ENCODE measurements at places on chromosomes 3 and 15.

GRCh38 chr3:129310111-129311011 lies 31.7 kb downstream of the HMCES start:
- no peak for DNase-seq

- no peak for DNase-seq
Measured at GRCh38 chr3:115808816-115809215, 185.5 kb downstream of the GAP43 start.

- DNase-seq: no peak
Measured at GRCh38 chr3:136559896-136560295, 192.3 kb downstream of the STAG1 start.

GRCh38 chr3:11717301-11717700 lies 73.6 kb upstream of the VGLL4 start:
- peak; percentile 34 for DNase-seq

DNA sequence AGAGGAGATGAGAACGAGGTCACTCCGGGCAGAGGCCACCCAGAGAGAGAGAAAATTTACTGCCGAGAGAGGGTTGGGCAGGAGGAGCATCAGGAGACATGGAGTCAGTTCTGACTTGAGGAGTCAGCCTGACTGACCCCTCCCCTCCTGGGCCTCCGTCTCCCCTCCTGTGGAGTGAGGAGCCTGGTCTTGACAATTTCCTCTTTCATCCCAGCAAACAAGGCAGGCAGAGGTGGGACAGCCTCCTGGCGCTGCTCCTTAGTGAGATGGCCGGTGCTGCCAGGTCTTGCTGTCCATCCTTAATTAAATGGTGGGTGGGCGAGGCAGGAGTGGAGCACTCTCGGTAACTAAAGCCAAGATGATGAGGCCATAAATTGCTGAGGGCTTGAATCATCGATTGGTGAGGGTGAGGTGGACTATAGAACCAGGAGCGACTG lies 60.6 kb downstream of the CYP11A1 start:
- no peak for DNase-seq

DNA sequence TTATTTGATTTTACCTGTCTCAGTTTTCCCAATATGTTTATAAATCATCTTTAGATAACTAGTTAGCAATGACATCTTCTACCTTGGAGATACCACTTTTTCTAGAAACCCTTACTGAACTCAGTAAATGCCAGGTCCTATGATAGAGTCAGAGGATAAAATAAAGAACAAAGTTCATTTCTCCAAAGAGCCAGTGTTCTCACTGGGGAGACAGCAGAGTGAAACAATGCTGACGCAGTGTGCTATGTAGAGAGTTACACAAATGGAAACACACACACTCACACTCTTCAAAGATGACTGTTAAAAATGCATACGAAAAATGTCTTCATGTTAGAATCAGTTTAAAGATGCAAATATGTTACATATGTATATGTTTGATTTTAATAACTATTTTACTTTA lies 111.3 kb downstream of the PIK3R4 start:
- no peak for DNase-seq

- DNase-seq: peak; percentile 64
Measured at GRCh38 chr15:101258238-101259144, 6.6 kb upstream of the CHSY1 start.

DNA sequence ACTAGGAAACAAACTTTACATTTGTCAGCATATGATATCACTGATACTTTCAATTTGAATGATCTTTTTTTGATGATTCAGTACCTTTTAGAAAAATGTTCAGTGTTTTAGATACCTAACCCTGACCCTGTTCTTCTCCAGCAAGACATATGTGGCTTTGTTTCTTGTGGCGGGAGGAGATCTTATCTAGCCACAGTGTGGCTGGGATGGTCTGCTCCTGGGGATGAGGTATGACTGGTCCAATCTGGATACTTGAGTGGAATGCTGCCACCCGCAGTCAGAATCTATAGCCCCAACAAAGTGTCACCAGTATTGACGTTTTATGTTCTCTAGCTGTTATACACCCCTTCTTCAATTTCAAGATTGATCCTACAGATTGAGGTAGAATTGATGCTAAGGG lies 439.0 kb upstream of the GOLIM4 start:
- no peak for DNase-seq

GRCh38 chr15:58495891-58496408 lies 64.2 kb downstream of the LIPC start:
- no peak for DNase-seq

- no peak for DNase-seq
Measured at GRCh38 chr3:28018925-28019718, 222.3 kb upstream of the CMC1 start.

DNA sequence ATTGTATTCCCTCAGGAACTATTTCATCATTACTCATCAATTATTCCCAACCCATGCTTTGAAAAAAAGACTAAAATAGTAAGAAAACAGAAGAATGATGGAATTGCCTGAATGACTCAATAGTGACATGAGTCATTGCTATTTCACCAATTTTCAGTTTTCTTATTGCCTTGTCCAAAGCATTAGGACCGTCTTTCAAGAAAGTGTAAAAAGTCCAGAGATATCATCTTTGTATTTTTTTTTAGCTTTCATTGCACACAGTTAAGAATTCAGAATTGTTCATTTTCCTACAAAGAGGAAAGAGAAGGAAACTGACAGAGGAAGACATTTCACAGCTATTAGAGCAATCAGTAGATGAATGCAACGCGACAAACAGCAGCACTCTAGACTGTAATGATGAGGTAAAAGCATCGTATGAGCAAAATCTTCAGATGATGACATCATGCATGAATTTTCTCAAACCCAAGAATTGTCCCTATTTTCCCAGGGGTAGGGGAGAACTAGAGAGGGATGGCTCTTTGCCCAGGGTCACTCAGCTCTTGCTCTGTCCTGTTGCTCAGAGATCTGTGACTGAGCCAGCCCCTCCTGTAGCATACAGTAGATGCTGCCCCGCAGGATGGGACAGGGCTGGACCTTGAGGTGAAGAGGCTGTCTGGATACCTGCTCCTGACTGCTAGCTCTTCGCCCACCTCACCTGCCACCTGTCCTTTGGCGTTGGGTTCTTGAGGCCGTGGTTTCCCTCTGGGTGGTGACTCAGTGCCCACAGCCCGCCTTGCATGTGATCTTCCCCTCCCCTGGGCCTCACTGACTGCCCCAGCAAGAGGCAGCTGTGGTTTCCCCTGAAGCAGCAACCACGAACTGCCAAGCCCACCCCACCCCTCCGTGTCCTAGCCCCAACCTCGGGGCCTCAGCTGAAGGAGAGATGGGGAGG lies 84.8 kb downstream of the PPCDC start:
- peak; percentile 89 for DNase-seq

DNA sequence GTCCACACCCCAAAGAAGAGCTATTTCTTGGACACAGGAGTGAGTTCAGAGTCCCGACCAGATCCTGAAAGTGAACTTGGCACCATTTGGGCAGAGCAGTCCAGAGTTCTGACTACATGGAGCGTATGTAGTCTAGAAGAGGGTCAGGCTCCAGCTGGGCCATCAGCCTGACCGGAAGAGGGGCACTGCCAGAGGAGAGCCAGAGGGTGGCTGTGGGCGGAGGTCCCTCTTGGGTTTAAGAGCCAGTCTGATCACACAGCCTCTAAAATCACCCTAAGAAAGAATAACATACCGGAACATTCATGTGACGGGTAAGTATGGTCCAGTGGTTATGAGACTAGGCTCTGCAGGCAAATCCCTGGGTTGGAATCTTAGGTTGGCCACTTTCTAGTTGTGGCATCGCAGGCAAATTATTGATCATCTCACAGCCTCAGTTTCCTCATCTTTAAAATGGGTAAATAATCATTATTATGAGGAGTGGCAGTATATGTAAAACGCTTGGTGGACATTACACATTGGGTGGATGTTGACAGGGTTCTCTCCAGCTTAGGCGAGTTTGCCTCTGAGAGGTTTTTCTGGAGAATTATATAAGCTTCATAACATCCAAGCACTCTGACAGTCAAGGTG lies 2.1 kb upstream of the RAP2B start:
- no peak for DNase-seq

- no peak for DNase-seq
Measured at GRCh38 chr3:128192131-128192530, 38.9 kb downstream of the EEFSEC start.

GRCh38 chr3:69745505-69745904 lies 6.2 kb downstream of the MITF start:
- no peak for DNase-seq

GRCh38 chr3:149186219-149186618 lies 35.4 kb downstream of the CP start:
- DNase-seq: no peak

- DNase-seq: no peak
Measured at GRCh38 chr15:71564217-71564616, 246.1 kb upstream of the NR2E3 start.

DNA sequence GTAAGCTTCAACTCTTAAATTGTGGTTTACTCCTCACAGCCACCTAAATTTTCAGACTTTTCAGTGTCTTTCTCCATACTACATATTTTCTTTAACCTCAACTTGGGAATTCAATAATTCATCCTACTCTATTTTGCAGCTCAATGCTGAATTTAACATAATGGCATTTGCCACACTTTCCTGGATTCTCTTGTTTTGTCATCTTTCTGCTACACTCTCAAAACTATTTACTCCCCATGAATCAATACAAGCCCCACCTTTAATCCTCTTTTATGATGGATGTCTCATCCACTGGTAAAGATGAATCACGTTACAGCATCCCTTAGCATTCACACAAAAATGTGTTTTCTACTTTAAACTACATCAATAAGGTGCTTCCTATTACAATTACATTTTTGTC lies 19.6 kb upstream of the CHMP2B start:
- peak; percentile 77 for DNase-seq

DNA sequence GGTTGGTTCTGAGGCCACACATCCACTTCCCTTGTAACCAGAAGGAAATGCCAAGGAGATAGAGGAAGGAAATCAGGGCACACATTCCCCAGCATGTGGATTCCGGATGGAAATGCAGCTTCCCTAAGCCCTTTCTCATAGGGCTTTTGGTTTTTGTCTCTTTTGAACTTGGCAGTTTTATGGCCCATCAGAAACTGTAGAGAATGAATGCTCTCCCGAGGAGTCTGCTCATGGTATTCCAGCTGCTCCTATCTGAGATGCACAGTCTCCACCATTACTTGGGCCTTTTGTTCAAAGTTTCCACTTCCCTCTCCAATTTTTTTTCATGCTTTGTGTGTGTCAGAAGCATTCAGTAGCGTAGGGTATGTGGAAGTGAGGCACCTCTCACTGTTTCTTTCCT lies 21.2 kb downstream of the XYLB start:
- DNase-seq: no peak

DNA sequence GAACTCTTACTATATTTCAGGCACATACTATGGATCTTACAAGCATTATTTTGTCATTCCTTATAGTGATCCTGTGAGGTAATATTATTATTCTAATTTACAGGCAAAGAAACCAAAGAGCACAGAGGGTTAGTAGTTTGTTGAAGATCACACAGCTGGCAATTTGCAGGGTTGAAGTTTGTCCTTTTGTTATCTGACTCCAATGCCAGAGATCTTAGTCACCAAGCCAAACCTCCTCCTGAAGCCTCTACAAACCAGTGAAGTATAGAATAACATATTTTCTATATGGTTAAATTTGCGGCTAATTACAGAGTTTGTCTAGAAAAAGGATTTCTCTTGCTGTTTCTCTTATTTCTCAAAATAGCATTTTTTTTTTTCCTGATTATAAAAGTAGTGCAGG lies 11.2 kb downstream of the ISLR2 start:
- DNase-seq: no peak

Measured in HCEC 1CT (cell line).